ENCODE measurements at places on chromosomes 13 and 19. TPM values are rescaled to one million over a fixed set of nuclear protein-coding genes. Genes with fewer than 3 reads are reported as not detected.

- DNase-seq = no peak
Observed at GRCh38 chr13:35763782-35764123, 287.3 kb upstream of the MAB21L1 start.

DNA sequence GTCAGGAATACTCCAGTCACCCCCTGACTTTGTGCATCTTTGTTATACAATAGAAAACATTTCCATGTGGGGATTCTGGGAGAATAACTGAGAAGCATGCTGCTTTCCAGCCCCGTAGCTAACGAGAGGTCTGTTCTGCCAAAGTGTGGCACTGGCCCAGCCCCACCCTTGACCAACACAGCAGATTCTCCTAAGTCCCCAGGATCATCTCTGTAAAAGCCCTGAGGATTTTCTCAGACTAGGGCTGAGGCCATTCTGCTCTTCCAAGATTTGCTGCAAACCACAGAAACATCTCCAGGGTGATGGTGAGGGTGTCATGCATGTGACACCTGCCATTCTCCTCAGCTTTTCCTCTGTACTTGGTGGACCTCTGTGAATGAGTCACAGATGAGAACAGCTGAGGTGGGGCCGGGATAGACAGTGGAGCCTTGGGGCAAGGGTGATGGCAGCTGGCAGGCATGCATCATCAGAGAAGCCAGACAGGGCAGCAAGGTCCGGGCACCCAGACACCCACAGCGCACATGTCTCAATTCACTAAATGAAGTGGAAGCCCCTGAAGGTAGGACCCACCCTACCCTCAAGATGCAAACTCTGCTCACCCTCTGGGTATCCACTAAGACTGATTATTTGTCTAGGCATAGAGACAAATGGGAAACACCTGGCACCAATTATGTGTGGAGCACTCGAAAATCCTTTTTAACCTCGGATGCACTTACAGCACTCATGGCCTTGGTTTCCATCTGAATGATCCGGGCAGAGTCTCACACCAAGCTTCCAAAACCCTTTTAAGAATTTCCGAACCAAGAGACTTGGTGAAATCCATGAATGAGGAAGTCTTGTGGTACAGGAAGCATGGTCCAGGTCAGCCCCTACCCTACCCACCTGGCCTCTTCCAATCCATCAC, 20.1 kb upstream of the DOCK9 start:
- no peak for DNase-seq

DNA sequence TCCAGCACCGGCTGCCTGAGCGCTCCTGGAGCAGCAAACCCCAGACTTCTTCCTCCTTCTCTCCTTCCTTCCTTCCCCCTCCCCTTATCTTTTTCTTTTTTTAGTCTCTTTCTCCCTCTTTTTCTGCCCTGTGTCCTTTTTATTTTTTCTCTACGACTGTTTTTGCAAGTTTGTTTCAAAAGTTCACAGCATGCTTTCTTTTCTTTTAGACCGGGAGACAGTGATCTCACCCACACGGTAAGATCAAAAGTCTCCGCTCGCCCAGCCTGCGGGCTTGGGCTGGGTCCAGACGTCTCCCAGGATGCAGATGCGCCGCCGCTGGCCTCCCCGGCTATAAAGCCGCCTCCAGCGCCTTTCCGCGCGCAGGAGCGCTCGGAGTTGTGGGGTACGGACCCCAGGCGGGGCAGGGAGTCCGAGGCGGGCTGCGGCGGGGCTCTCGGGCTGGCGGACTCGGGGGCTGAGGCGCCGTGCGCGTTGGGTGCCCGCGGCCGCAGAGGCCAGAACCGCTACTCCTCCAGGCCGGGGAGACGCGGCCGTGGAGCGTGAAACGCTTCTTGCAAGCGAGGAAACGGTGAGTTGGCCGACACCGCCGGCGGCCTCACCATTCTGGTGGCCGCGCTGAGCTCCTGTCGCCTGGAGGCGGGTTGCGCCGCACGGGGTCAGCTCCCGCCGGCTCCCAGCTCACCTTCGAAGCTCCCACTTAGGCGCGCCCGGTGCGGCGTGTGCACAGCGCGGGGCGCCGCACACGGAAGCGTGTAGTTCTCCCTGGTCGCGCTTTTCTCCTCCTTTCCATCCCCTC, 2.0 kb upstream of the TSHZ3 start:
- DNase-seq = peak; percentile 74

- no peak for DNase-seq
Observed at GRCh38 chr19:5131506-5132205, 162.7 kb downstream of the KDM4B start.

DNA sequence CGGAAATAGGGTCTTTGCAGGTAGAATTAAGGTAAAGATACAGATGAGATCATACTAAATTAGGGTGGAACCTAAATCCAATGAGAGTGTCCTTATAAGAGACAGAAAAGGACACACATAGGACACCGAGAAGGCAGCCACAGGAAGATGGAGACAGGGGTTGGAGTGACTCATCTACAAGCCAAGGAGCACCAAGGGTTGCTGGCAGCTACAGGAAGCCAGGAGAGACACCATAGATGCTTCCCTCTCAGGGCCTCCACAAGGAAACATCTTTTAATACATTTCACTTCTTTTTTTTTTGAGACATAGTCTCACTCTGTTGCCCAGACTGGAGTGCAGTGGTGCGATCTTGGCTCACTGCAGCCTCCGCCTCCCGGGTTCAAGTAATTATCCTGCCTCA, 10.1 kb downstream of the TMEM143 start:
- DNase-seq = no peak

DNA sequence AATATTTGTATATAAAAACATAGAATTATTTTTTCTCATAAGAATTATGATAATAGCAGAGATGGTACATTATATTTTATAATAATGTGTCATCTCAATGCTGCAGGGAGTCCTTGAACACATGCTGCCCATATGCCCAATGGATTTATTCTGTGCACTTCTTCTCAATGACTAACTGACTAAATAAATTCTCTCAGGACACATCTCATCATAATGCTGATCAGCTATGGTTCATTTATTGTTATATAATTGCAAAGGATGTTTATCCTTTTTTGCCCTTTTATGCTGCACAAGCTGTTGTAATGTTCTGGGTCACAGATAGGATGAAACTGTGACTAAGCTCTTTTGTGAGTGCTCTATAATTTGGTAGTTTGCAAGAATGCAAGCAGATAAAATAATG, 1273.3 kb upstream of the ATXN8OS start:
- DNase-seq = no peak

DNA sequence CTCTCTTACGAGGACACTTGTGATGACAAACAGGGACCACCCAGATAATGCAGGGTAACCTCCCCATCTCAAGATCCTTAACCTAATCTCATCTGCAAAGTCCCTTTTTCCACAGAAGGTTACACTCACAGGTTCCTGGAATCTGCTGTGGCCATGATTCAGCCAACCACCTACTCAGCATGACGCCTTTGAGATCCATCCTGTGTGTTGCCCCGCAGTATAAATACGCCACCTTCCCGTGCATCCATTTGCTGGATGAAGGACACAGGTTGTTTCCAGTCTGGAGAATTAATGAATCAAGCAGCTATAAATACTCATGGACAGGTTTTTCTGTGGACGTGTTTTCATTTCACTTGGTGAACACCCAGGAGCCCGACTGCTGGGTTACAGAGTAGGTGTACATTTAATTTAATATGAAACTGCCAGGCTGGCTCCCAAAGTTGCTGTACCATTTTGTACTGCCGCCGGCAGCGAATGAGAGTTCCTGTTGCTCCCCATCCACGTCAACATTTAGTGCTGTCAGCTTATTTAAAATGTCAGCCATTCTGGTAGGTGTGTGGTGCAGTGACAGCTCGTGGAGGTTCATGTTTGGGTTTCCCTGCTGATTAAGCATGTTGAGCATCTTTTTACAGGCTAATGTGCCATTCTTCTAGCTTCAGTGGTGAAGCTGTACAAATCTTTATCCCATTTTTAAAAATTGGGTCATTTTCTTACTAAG, 40.2 kb downstream of the ELL start:
- no peak for DNase-seq

- no peak for DNase-seq
Observed at GRCh38 chr19:1223018-1223855, 14.6 kb downstream of the CBARP start.

DNA sequence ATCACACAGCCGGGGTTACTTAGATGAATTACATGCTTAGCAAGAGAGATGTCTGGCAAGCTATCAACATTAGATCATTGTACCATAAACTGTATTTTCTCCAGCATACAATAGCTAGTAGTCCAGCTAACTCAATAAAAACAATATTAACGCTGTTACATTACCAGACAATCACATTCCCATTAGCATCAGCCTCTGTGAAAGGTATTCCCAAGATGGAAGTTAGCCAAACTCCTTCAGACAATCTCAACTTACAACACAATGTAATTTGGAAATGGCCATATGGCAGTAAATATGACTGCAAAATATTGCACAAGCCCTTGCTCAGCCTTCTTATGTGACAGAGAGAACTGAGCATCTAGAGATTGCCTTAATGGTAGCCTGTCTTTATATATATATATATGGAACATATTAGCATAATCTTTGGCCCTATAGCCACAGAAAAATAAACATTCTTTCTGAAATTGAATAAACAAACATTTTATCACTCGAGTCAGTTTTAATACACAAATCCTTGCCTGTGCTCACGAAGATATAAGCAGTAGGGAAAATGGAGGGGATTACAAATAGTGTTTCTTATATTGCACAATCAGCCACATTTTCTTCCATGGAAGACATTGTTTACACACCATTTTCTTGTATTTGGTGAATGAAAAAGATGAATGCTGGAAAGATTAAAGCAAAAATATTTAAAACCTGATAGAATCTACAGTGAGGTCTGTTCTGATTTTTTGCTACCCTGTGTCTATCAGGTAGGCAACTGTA, 1060.5 kb downstream of the DIAPH3 start:
- peak; percentile 86 for DNase-seq

GRCh38 chr19:50728084-50728737, 5.0 kb downstream of the CLEC11A start:
- peak; percentile 33 for DNase-seq

The LILRA1 gene
- not detected for polyA plus RNA-seq

The BORCS8 gene
- 16.8 TPM for polyA plus RNA-seq

The C1QTNF9B gene
- polyA plus RNA-seq = 0.96 TPM

The ELSPBP1 gene
- polyA plus RNA-seq = not detected

The ZNF441 gene
- 5.4 TPM for polyA plus RNA-seq

The SOX1 gene
- polyA plus RNA-seq = not detected
